ENCODE measurements at places on chromosomes 2 and 18. TPM values are rescaled to one million over a fixed set of nuclear protein-coding genes. Genes with fewer than 3 reads are reported as not detected.

GRCh38 chr2:40105593-40105992 lies 326.5 kb upstream of the THUMPD2 start:
- DNase-seq: no peak

DNA sequence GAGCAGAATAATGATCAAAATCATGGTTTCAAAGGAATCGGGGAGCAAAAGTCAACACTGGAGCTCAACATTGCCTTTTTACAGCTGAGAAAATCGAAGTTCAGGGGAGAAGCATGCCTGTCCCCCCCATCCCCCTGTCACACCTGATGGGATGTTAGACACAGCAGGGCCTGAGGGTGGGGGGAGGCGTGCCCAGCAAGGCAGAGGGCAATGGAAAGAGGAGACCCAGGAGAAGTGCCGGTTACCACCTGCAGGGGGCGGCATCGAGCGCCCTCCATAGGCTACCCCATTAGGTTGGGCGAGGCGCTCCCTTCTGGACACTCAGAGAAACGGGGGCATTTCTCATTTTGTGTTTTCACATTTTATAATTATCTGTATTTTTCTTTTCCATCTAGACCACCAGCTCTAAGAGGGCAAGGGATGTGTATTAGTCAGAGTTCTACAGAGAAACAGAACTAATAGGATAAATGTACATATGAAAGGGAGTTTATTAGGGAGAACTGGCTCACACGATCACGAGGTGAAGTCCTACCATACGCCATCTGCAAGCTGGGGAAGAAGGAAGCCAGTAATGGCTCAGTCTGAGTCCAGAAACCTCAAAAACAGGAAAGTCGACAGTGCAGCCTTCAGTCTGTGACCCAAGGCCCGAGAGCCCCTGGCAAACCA lies 271.3 kb downstream of the LRATD1 start:
- no peak for DNase-seq

- DNase-seq: no peak
Observed at GRCh38 chr2:70321370-70321769, 19.5 kb upstream of the FAM136A start.

Gene TMEM178A
- not detected for total RNA-seq

GRCh38 chr18:46054956-46055837 lies 16.9 kb downstream of the PSTPIP2 start:
- no peak for DNase-seq

GRCh38 chr2:27765621-27766286 lies 5.8 kb upstream of the MRPL33 start:
- peak; percentile 43 for DNase-seq

- DNase-seq: no peak
Observed at GRCh38 chr2:70716951-70717350, 51.0 kb downstream of the ADD2 start.

Gene AOX1
- total RNA-seq: 44.8 TPM

DNA sequence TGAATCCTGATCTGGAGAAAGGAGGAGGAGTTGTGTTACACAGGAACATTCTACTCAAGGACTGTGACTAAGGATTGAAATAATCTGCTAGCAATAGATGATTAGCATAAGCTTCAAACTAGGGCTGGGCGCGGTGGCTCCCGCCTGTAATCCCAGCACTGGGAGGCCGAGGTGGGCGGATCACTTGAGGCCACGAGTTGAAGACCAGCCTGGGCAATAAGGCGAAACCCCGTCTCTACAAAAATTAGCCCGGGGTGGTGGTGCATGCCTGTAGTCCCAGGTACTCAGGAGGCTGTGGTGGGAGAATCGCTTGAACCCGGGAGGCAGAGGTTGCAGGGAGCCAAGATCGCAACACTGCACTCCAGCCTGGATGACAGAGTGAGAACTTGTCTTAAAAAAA lies 1.5 kb downstream of the TRMT61B start:
- no peak for DNase-seq

- no peak for DNase-seq
Observed at GRCh38 chr2:97653473-97653872, 7.6 kb downstream of the COX5B start.

GRCh38 chr2:27133195-27133875 lies 1.1 kb downstream of the PREB start:
- no peak for DNase-seq

GRCh38 chr2:186946896-186947467 lies 98.0 kb upstream of the ZSWIM2 start:
- DNase-seq: no peak

DNA sequence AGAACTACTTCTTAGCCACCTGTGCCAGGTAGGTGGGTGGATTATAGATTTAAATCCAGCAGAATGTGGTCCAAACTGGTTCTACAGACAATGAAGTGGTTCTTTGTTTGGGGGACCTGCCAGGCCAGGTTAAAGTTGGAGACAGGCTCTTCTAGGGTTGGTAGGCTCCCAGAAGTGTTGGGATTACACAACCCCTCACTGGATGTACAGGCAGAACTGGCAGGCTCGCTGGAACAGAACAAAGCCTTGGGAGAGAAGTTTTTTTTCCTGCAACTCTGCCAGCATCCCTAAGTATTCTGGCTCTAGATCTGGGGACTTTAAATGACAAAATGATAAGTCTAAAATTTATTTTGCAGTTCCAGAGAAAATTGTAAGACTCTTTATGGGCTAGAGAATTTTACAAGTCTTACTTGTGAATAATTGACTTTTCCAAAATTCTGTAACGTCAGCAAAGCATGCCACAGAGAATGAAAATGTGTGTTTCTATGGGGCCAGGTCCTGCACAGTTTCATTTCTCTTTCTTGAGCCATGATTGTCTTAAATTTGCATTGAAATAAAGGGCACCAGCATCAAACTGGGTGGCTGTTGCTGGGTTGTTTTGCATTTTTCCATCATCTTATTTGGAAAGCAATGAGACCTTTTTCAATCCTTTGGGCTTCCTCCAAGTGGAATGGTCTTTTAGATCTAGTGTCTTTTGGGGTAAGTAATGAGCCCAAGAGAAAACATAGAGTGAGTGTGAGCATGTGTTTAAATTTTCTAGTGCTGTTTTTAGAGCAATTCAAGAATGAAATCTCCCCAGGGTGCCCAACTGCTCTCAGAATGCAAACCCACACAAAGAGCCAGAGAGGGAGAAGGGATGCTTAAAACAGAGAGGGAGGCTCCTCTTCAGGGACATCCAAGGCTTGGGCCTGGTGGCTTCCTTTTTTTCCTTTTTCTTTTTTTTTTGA lies 32.4 kb upstream of the ATL2 start:
- peak; percentile 35 for DNase-seq

- DNase-seq: no peak
Observed at GRCh38 chr2:50611351-50611871, 420.5 kb downstream of the NRXN1 start.

DNA sequence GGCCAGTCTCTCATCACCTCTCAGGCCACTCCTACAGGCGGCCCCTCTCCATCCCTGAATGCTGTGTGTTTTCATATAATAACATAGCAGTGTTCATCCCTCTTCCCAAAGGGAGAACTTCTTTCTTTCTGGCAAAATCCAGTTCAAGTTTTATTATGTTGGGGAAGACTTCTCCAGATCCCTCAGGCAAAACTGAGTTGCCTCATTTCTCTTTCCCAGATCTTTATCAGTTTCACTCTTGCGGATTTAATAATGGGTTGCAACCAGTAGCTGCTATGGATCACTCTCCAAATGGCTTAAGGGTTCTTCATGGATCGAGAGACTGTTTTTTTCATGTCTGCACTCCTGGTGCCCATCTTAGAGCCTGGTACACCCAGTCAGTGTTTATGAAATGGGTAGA lies 129.9 kb downstream of the FHOD3 start:
- DNase-seq: no peak

GRCh38 chr2:124524155-124524915 lies 499.2 kb downstream of the CNTNAP5 start:
- DNase-seq: no peak

GRCh38 chr2:165587335-165587938 lies 117.9 kb downstream of the CSRNP3 start:
- no peak for DNase-seq

- DNase-seq: peak; percentile 19
Observed at GRCh38 chr18:59988098-59988706, 88.4 kb downstream of the PMAIP1 start.

Gene ATP6V1C2
- 0.26 TPM for total RNA-seq

GRCh38 chr18:10054366-10054765 lies 140.6 kb downstream of the VAPA start:
- no peak for DNase-seq

- no peak for DNase-seq
Observed at GRCh38 chr2:134124047-134124753, 129.7 kb upstream of the MGAT5 start.

DNA sequence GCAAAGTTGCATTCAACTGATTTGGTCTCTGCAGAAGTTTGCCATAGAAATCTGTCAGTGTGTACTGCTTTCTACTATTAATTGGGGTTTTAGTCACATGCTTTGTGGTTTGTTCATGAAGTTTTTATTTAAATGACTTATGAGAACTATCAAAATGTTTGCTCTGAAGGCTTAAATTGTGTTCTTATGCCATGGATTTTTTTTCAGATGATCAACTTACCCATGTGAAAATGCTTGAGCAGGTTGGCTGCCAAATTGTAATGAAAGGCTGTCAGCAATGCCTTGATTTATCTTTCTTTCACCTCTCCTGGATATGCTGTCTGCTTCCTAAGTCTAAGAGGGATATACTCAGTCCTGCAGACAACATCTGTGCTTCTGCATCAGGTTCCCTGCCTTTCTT lies 50.7 kb downstream of the FMNL2 start:
- DNase-seq: no peak

- no peak for DNase-seq
Observed at GRCh38 chr2:28086611-28087010, 196.1 kb downstream of the BABAM2 start.

DNA sequence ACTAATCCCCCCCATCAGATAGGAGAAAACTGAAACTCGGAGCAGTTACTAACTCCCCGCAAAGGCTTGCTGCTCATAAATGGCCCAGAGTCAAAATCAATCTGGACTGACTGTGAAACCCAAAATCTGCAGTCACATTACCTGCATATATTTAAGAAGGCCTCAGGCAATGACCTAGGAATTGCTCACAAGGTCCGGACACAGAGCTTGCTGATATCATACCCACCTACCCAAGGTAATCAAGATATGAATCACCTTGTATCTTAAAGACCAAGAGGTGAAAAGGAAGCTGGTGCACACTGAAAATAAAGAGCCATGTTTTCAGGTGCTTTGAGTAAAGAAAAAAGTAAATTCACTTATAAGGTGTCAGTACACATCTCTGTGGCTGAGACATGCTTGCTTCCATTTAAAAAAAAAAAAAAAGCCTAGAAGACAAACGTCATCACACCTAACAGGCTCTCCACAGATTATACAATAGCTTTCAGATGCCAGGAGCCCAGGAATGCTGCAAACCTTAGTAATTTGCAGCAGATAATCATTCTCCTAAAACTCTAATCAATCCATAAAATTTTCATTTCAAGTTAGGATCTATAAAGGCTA lies 195.4 kb downstream of the ZEB2 start:
- no peak for DNase-seq

- DNase-seq: peak; percentile 72
Observed at GRCh38 chr2:24083567-24084385, 858 bp downstream of the TP53I3 start.

- no peak for DNase-seq
Observed at GRCh38 chr18:8779251-8779650, 73.9 kb downstream of the MTCL1 start.

GRCh38 chr2:10224734-10225133 lies 78.0 kb upstream of the HPCAL1 start:
- no peak for DNase-seq

Gene PRSS56
- not detected for total RNA-seq

GRCh38 chr2:112924360-112924759 lies 13.4 kb downstream of the IL37 start:
- no peak for DNase-seq

GRCh38 chr18:45738660-45739059 lies 14.7 kb downstream of the SLC14A1 start:
- no peak for DNase-seq

GRCh38 chr2:14530506-14530905 lies 102.0 kb upstream of the LRATD1 start:
- no peak for DNase-seq

DNA sequence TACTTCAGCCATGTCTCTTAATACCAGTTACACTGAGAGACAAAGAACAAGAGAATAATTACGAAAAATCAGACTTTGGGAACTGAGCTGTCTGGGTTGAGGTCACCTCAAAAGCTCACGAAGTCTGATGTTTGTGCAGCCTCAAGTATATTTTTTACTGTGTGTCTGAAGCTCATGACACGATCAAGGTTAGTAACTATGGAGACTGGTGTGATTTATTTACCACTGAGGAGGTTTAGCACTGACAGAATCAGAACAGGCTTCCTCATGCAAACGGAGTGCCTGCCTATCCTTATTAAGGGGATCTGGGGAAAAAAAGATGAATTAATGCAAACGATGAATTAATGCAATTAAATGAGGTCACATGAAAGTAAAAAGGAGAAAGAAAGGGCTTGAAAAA lies 61.1 kb upstream of the RAPH1 start:
- no peak for DNase-seq

DNA sequence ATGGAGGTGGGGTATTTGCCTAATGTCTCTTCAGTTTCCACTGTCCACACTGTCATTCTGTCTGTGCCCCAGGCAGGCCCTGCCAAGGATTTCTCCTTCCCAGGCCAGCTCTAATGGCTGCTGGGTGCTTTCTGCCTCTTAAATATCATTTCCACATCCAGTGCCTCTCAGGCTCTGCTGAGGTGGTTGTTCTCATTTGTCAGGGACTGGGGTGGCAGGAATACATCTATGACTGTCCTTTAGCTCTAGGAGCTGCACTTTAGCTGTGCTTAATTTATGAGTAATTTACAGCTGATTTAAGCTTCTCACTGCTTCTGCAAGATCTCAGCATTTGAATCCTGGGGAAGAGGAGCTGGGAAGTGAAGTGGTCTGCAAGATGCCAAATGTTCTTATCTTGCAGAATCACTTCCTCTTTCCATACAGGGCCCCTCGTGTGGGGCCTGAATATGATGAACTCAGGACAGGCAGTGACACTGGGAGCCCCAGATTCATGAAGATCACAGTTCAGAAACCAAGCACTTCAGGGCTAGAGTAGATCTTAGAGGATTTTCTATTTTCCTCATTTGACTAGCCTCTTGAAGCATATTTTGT lies 150.2 kb downstream of the FSHR start:
- no peak for DNase-seq

DNA sequence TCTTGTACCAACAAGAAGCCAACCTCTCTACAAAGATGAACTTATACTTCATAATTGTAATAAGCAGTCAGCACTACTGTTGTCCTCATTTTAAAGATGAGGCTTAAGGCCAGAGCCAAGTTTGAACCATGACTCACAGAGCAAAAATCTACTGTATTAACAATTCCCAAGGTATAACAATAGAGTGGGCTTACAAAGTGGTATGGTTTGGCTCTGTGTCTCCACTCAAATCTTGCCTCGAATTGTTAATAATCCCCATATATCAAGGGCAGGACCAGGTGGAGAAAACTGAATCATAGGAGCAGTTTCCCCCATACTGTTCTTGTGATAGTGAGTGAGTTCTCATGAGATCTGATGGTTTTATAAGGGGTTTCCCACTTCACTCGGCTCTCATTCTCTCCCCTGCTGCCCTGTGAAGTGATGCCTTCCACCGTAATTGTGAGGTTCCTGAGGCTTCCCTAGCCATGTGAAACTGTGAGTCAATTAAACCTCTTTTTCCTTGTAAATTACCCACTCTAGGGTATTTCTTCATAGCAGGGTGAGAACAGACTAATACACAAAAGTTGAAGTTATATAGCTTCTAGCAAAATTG lies 19.5 kb downstream of the MRPL44 start:
- no peak for DNase-seq

Gene ACKR3
- 34.4 TPM for total RNA-seq

Gene PSD4
- total RNA-seq: 4.5 TPM

GRCh38 chr2:147711031-147711430 lies 133.8 kb upstream of the ACVR2A start:
- DNase-seq: no peak
